Activated naive CD8-positive, alpha-beta T cell treated with anti-CD3 and anti-CD28 coated beads for 36 hours (primary cell): ENCODE measurements at places on chromosomes 5 and 9.

GRCh38 chr5:6197427-6197826 lies 180.9 kb downstream of the MED10 start:
- DNase-seq: no peak

- no peak for DNase-seq
Measured at GRCh38 chr9:130194378-130194932, 22.3 kb downstream of the NCS1 start.

DNA sequence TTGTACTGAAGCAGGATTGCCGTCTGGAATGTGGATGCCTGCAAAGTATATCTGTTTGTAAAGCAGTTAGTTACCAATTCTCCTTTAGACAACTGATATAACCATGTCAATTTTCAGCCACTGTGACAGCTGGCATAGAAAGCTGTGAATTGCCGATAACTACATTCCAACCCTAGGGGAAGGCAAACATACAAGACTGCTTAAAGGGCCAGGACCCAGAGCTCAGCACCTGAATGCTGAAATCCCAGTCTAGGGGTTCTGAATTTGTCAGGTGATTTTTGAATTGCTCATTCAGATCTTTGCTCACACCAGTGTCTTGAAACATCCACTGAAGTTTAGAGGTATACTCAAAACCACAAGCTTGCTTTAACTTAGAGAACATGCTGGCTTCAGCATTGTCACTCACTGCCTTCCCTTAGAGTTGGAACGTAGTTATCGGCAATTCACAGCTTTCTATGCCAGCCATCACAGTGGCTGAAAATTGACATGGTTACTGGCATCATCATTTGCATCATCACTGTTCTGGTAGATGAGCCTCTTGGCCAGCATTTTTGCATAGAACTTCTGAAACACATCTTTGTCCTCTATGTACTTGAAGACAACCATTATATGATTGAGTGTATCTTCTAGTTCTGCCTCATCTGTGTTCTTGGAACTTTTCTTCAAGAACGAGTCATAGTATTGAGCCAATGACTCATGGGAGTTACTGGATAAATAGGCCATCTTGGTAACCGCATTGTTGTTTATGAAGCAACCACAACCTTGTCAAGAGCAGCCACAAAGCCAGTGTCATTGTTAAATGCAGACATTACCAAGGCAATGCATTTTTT lies 82.1 kb downstream of the CCDC192 start:
- DNase-seq: no peak

DNA sequence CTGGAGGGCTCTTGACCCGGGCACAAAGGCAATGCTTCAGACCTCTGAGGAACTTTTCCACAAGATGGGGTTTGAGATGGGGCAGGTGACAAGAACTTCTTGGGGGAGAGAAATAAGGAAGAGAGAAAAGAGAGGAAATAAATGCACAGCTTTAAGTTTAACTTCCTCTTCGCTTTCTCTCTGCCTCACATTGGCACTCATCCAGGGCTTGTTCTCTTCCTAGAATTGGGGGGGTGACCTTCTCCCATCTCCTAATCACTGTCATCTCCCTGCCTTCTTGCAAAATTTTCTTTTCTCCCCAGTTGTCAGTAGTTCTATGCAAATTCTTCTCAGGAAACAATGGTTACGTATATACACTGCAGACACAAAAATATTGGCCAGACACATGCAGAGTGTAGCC lies 19.1 kb upstream of the ADCY2 start:
- no peak for DNase-seq

DNA sequence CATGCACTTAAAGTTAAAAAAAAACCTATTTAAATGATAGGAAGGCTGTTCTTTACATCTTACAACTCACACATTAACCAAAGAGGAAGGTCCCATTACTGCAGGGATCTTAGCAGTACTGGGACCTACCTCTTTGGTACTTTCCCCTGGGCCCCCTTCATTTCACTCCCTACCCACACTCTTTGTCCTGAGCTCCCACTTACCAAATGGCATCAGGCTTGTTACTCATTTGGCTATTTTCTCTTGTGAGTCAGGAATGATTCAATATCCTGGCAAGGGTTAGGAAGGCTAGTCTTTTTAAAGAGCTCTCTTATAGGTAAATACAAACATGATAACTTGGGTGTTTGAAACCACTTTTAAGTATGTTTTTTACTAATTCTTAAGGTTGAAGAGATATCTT lies 117.4 kb upstream of the ELL2 start:
- DNase-seq: peak; percentile 31

DNA sequence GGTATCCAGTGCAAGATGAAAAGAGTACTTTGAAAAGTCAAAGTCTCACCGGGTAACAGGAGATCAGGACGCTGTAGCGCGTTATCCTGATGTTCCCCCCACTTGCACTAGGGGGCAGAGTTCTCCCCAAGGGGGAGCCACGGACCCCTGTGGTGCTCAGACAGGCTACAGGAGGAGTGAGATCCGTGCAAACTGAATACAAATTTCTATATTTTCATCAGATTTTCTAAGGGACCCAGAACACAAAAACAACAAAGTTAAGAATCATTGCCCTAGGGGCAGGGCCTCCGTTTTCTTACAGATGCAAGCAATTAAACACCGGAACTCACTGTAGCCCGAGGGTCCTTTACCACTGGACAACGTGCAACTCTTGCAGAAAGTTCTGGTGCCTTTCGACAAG lies 2.0 kb downstream of the MYO10 start:
- DNase-seq: peak; percentile 31

DNA sequence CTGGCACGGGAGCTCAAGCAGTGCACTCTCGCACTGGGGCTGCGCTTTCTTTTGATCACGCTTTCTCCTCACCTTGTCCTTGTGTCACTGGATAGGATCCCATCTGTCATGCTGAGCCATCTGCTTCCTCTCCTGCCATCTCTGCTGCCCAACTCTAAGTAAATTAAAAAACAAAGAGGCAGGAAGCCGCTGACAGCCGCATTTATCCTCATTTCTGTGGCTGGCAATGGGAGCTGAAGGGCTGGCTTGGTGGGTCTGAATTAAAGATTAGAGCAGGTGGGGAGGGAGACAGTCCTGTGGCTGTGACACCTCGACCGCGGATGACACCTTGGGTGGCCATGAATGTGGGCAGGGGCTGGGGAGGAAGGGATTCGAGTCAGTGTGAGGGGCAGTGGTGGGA lies 159.2 kb upstream of the ALDH1B1 start:
- no peak for DNase-seq

DNA sequence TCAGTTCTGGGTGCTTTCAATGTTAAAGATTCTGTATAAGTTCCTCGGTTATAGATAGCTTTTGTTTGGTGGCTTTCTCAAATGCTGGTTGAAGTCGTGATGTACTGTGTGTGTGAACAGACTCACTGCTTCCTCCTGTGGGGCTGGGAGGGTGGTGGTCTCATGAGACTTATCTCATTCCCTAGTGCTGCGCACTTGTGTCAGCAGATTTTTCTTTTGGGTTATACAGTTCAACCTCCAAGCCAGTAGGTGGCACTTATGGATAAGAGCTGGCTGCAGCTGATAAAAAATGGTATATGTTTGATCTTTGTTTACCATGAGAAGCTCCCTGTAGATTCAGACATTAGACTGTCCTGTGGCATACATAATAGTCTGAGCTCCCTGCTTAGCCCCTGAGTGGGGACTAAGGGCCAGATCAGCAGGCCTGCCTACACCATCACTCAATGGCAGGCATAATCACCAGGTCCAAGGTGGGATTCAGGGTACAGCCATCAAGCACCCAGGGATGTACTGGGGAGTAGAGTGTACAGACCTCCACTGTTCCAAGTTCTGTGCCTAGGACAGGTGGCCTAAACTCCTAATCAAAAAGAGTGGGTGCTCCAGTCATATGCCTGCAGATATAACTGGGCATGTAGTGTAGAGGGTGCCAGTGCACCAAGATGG lies 174.2 kb downstream of the OXCT1 start:
- no peak for DNase-seq

GRCh38 chr5:139634541-139634940 lies 13.6 kb upstream of the CXXC5 start:
- no peak for DNase-seq
